Activated naive CD4-positive, alpha-beta T cell treated with Interleukin-2 at 50 U/mL for 16 hours (primary cell): ENCODE measurements at places on chromosomes 12 and 14.

DNA sequence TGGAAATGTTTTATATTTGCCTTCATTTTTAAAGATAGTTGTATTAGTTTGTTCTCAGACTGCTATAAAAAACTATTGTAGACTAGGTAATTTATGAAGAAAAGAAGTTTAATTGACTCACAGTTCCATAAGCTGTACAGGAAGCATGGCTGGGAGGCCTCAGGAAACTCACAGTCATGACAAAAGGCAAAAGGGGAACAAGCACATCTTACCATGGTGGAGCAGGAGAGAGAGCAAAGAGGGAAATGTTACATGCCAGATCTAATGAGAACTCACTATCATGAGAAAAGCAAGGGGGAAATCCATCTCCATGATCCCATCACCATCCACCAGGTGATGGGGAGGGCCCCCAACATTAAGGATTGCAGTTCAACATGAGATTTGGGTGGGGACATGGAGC, 35.5 kb upstream of the UNC79 start:
- no peak for DNase-seq

GRCh38 chr12:3336606-3337311, 154.2 kb upstream of the PRMT8 start:
- no peak for DNase-seq

GRCh38 chr14:64825509-64825908, 54.2 kb downstream of the SPTB start:
- no peak for DNase-seq

DNA sequence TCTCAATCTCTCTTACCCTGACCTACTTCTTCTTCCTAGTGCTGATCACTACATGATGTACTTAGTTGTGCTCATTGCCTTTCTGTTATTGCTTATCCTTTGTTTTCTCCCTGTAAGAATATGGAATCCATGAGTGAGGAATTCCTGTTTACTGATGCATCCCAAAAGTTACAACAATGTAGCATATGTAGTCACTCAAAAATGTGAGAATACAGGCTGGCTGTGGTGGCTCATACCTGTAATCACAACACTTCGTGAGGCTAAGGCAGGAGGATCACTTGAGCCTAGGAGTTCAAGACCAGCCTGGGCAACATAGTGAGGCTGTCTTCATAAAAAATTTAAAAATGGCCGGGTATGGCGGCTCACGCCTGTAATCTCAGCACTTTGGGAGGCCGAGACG, 8.0 kb upstream of the WDR20 start:
- no peak for DNase-seq
